ENCODE measurements at places on chromosomes 5 and 9.

GRCh38 chr9:99057665-99058625, 47.0 kb upstream of the TGFBR1 start:
- DNase-seq: peak; percentile 74

DNA sequence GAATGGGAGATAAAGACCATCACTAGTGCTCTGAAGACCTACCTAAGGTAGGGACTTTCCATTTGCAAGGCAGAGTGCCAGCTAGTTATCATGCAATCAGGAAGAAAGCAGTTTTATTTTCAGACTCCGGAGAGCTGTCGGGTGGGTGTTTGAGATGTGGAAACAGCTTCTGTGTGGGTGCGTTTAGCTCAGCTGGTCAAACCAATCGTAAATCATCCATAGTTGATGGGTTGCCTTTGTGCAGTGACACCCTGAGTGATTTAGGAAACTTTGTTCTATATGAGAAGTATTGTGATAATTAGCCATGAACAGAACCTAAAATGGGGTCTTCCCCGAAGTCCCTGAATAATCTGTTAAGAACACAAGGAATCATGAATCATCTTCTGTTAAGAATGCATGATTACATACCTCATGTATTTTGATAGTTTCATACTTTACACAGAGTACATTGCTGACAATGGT, 284.3 kb downstream of the ARHGAP26 start:
- peak; percentile 81 for DNase-seq

GRCh38 chr5:159545156-159545555, 214.9 kb upstream of the IL12B start:
- DNase-seq: peak; percentile 13

- no peak for DNase-seq
Observed at GRCh38 chr9:94936419-94936818, 209.9 kb downstream of the AOPEP start.

DNA sequence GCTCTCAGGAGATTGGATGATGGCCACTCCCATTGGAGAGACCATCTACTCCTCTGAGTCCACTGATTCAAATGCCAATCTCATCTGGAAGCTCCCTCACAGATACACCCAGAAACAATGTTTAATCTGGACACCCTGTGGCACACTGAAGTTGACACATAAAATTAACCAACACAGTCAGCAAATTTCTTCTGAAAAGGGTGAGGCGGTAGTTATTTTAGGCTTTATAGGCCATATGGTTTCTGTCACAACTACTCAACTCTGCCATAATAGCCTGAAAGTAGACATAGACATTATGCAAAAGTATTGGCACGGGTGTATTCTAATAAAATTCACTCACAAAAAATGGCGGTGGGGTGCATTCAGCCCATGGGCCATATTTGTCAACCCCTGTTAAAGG, 244.5 kb upstream of the VLDLR start:
- no peak for DNase-seq

- no peak for DNase-seq
Observed at GRCh38 chr9:14452539-14452938, 138.6 kb upstream of the NFIB start.

DNA sequence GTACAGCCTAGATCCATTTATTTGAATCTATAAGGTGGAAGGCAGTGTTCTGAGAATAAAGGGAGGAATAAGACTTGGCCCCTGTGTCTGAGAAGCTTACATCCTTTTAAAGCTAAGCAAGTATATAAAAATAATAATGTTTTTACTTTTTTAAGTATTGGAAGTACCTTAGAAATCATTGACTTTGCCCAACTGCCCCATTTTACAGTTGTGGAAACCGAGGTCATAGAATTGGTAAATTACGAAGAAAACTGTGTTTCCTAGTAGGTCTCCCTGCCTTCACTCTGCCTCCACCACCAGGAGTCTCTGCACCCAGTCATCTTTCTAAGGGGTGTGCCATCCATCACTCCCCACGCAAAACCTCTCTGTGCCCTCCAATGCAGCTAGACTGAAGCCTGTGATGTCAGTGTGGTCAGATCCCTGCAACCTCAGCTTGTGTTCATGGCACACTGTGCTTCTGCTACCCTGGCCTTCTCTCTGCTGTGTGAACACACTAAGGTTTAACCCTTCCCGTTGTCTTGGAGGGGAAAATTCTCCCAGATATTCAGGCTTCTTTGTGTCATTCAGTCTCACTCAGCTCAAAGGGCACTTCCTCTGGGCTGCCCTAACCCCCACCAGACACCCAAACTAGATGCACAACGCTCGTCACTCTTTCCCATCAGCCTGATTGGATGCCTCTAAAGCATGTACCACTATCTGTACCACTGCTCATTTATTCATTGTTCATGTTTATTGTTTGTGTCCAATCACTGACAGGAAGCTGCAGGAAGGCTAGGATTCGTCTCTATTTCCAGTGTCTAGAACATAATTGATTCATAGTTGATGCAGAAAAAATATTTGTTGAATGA, 18.2 kb downstream of the ADRB2 start:
- DNase-seq: no peak

DNA sequence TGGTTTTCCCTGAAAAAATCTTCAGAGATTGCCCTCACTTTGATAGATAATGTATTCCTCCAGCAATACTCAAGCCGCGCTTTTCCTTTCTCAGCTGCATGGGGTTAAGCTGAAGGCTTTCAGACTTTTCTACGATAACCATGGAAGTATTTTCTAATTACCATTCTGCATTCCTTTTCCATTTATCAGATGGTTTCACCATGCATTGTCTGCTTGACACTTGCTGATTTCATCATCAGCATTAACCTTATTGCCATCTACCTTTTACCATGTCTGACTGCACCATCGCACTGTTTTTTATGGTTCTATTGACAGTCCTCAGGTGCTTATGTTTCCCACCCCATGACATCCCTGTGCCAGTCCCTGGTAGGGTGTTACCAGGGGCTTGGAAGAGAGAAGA, 91.6 kb downstream of the DMAC1 start:
- DNase-seq: no peak

DNA sequence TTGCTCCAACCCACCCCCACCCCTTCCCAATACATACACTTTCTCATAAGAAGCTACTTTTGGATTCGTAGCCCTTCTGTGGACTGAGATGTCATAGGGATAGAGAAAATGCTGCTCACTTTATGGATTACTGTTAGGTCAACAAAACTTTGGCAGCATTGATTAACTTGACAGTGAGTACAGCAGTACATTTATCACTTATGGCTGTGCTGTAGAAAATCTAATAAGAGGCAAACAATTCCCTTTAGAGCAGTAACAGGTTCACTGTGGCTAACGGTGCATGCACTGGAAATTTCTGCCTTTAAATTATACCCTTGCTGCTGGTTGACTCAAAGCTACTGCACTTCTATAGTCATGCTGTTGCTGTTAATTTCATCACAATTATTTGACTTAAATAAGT, 59.2 kb downstream of the PPIC start:
- no peak for DNase-seq

- DNase-seq: peak; percentile 97
Observed at GRCh38 chr9:108933718-108934322, at the start of gene ELP1. TSS of gene ELP1 (minus strand) at chr9:108934124. CDS start at chr9:108931146, 2,978 bp downstream.

GRCh38 chr9:74517188-74517587, 20.1 kb downstream of the RORB start:
- DNase-seq: no peak

GRCh38 chr5:14726066-14726838, 61.7 kb downstream of the OTULIN start:
- DNase-seq: no peak

DNA sequence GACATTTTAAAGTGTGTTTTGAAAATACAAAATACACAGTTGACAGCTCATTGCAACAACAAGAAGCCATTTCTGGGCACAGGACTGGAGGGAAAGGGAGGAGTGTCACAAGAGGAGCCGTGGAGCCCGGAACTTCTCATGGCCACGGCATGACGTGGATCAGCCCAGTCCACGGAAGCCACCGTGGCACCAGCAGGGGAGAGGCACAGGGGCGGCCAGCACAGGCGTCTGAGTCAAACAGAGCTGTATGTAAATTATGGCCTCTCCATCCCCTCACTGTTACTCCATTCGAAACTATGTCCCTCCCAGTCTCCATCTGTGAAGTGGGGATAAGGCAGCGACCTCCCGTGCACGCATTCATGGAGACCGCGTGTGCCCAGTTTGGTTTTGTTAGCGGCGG, 165.6 kb upstream of the IRX2 start:
- DNase-seq: no peak

DNA sequence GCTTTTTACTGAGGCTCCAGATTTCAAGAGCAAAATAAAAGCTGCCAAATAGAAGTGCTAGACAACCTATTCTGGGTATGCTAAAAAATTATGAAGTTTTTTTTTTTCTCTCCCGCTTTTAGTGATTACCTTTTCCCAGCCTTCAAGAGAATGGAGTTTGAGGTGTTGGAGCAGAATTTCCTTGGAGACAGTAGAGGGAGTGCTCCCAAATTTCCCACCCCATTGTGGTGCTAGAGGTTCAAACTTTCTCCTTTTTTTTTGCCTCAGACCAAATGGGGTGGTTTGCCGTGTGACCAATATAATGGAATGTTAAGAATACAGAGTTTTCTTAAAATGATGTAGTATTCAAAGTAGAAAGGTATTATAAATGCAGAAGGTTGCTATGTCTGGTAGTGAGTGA, 244.2 kb upstream of the RIOK2 start:
- DNase-seq: no peak

Data from suppressor macrophage treated with lipopolysaccharide for 4 hours (primary cell).